NCI-H1092 treated with DMSO at 0.1 percent for 48 hours (cell line): ENCODE measurements at places on chromosomes 16 and 17.

DNA sequence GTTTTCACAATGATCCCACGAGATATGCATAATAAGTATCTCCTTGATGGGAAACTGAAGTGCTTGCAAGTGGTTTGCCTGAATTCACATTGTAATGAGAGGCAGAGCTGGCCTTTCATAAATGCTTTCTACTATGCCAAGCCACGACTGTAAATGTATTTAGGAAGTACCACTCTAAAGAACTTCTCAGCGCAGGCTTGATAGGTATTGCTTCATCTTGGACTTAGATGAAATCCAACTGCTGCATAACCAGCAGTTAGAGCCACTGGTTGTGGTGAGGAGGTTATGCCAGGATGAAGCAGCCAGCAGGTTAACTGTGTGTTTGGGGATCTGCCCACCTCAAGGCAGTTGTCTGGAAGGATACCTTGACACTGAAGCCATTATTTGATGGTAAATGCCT is 26.8 kb downstream of the MARCHF10 start:
- DNase-seq, result no peak

- DNase-seq, result no peak
These were observed 40.9 kb downstream of the RAP1GAP2 start for GRCh38 chr17:2837147-2837561.

GRCh38 chr17:60720763-60721531 is 43.3 kb downstream of the BCAS3 start:
- DNase-seq, result peak; percentile 44

- no peak for DNase-seq
These were observed 85.0 kb downstream of the SNX29 start for GRCh38 chr16:12061336-12062055.

DNA sequence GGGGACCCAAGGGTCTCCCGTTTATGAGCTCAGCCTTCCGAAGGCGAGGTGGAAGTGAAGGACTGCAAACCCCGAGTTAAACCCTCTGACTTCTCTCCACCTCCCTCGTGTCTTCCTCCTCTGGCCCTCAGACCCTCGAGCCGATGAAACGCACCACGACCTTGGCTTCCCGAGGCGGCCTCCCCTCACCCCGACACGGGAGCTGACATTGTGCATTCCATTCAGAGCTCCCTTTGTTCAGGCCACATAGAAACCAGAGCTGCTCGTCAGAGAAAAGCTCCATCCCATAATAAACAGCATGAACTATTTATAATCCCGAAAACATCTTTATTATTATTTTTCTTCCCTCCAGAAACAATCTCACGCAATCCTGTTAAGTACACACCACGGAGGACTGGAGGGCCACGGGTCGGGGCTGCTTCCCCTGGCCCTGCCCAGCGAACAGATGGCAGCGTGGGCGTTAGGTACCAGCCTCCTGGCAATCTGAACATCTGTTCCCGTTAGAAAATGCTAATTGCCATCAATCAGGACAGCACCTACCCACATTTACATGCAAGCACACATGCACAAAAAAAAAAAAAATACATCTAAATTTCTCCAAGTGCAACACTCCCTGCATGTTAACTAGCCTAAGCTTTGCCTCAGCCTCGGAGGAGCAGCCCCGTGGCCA is 145.7 kb downstream of the RBFOX3 start:
- peak; percentile 32 for DNase-seq

DNA sequence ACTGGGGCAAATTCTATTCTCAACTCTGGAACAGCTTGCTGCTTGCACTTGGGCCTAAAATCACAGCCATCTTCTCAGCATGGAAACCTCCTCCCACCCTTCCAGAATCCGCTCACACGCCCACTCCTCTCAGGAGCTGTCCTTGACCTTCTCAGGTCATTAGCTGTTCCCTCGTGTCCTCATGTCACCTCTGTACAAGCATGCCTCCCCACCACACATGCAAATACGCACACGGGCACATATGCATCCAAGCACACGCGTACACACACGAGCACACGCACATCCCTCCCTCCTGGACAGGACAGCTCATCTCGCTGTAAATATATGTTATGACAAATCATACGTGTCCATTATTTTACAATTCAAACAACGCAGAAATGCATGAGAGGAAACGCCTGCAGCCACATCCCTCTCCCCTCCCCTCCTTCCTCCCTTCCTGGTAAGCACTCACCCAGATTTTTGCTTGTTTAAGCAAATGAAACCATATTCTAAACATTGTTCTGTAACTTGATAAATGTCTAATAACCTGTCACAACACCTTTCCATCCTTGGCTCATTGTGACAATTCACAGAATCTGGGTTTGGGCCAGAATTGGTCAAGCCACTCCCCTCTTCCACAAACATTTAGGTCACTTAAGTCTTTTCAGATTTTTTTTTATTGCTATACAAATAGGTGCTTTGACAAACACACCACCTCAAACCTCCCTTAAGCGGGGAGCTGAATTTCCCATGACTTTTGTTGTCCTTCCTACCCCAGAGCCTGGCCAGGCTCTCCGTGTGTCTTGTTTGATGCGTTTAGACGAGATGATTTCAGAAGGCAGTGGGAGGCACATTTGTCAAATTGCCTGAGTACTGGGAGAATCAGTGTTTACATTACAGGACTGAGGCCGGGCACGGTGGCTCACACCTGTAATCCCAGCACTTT is 41.7 kb downstream of the DNAH17 start:
- peak; percentile 91 for DNase-seq

DNA sequence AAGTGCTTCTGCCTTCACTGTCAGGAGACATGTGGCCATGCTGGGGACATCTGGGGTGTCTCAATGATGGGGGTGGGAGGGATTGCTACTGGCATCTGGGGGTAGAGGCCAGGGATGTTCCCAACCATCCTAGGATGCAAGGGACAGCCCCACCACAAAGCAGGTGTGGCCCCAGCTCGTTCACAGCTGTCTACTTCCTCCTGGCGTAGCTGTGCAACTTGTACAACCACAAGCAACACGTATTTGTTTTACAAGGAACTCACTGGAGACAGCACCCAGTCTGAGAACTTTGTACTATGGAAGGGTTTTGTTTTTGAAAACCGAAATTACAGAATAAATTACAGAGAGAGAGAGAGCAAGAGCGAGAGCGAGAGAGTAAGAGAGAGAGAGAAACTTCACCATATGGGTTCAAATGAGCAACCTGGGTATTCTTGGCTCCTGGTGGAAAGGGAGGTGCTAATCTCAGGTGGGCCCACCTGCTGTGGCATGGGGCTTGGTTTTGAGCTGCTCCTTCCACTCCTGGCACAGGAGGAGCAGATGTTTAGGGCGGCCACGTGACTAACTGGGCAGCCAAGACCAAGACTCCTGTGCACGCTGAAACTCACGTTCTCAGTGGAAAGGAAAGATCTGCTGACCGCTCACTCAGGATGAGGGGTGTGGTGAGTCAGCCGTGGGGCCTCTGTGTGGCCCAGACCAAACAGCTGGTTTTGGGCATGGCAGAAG is 17.5 kb upstream of the TNFRSF13B start:
- no peak for DNase-seq

DNA sequence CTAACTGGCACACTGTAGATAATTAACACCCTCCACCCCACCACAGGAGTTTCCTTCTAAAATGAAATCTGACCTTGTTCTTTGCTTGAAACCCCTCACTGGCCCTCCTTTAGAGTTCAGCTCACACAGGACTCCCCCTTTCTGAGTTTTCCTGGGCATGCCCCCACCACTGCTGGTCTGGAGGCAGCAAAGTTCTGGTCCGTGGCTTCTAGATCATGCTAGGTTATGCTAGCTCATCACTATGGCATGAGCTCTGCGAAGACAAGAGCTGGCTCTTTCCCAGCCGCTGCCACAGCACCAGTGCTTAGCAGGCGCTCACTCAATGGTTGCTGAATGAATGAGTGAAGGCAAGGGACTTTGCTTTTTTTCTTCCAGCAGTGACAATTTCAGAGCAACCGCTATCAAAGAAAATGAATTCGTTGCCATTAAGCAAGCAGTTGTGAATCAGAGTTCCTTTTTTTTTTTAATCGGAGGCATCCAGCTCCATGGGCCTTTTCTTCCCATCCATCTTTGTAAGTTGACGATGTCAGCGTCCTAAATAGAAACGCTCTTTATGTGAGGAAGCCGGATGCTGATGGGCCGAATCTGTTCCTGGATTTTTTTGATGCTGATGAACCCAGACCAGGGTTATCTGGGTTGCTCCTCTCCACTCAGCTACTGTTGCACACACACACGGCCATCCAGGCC is 80.8 kb upstream of the NOL11 start:
- no peak for DNase-seq

DNA sequence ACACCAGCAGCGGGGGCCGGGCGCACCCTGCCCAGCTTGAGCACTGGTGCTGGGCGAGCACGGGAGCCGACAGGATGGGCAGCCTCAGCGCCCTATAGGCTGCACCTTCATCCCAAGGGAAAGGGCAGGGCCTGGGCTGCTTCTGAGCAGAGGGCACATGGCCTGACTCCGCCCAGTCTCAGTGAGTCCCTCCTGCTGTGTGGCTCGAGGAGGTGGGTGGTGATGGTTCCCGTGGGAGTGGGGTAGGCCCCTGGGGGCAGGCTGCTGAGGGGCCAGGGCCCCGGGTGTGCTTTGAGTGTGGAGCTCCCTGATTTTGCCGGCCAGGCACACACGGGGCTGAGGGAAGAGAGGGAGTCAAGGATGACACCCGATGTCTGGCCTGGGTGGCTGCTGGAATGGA is 37.9 kb downstream of the TSC2 start:
- no peak for DNase-seq

DNA sequence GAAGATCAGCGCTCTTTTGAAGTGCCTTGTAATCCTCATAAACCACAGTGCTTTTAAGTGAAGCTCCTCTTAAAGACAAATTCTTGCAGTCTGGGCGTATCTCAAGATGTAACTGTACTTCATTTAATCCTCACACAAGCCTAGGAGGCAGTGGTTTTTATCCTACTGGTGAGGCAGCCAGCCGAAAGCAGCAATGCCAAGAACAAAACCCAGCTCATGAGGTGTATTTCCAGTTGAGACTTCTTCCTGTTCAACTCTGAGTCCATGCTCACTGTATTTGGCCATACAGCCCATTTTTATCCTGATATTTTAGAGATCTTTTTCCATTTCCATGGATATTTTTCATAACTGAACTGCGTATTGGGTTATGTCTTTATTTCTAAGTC is 13.7 kb downstream of the CTRB2 start:
- DNase-seq, result no peak

- peak; percentile 22 for DNase-seq
These were observed 2.5 kb upstream of the CDH3 start for GRCh38 chr16:68642436-68643101.

GRCh38 chr17:21173543-21173942 is 40.4 kb downstream of the TMEM11 start:
- no peak for DNase-seq

GRCh38 chr17:42774066-42774745 is 957 bp downstream of the VPS25 start:
- no peak for DNase-seq

- peak; percentile 89 for DNase-seq
These were observed 120.3 kb downstream of the MRM1 start for GRCh38 chr17:36721560-36722120.

DNA sequence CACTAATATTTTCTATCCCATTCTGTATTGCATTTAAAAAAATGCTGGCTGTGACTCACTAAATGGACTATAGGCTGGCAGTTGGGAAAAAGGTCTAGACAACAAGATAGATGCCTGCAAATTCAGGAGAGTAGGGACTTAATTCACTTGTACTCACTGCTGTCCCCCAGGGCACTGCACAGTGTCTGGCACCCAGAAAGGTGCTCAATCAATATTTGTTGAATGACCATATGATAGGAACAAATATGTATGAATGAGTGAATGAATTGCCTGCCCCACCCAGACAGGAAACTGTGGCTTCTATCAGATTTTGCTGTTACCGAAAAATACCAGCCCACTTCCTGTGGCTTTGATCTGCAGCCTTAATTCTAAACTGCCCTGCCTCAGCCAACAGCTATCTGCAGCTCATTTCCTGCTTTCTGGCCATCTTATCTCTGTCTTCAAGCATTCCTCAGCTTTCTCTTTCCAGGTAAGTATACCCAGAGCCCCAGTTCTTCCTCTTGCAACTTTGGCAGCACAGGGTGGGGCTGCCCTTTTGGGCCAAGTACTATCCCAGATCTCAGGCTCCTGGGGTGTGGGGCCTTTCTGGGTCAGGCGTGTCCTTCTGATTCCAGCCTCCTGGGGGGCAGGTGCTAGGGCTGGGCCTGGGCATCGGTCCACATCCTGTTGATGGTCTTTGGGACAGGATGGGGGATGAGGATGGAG is 15.3 kb upstream of the TNS4 start:
- DNase-seq, result no peak

DNA sequence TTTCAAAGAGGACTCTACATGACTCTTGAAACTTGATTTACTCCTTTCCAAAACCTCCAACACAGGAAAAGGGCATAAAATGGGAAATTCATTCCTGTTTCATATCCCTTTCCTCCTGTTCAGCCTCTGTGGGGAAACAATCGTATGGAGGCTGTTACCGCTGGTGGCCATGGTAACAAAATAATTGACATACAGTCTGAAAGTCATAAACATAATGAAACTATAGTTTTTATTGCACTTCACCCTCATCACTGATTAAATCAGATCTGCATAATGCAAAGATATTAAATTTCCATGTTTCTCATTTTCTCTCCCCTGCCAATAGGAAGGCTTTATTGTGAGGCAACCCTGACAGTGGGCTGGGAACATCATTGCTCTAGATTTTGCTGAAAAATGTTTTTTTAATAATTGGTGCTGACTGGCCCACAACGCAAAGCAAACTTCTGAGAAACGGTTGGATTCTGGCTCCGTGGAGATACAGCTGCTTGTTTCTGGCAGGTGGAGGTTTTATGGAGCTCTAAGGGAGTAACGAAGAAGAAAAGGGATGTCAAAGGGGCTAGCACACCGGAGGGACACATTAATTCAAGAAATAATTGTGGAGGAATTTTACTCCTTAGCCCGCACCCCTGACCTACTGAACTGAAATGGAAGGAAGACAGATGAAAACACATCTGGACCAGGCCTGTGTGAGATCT is 154.2 kb upstream of the SHISA6 start:
- no peak for DNase-seq

DNA sequence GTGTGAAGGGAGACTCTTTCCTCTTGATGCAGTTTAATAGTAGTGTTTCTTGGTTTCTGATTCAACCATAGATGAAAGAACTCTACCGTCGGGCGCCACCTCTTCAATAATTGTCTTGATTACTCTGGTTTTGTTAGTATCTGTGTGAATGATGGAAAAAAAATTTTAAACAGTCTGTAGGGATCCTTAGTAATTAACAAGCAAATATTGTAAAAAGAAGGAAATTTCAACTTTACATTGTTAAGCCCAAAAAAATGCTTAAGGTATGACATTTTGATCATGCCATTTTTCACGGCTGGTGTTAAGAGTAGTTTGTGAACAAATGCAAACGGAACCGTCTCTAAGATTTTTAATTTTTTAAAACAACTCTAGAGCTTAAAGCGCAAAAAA is 4.1 kb downstream of the KRT10 start:
- DNase-seq, result no peak

- DNase-seq, result no peak
These were observed 163.8 kb upstream of the TBX2 start for GRCh38 chr17:61235827-61236197.

DNA sequence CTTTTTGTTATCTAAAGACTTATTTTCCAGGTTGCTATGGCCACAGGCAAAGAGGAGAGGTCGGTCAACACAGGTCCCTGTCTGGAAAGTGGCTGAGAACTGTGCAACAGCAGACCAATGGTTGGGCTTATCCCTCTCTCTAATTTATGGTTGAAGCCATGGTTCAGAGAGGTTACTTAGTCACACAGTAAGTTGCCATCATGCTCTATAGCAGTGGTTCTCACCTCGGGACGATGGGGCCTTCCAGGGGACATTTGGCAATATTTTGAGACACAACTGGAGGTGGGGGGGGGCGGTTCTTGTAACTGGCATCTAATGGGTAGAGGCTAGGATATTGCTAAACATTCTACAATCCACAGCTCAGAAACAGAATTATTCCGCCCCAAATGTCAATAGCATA is 842 bp upstream of the LDAF1 start:
- DNase-seq, result no peak
